ENCODE measurements at places on chromosomes 2 and 18. TPM values are rescaled to one million over a fixed set of nuclear protein-coding genes. Genes with fewer than 3 reads are reported as not detected.

- no peak for DNase-seq
Measured at GRCh38 chr2:158025255-158025996, 76.2 kb upstream of the UPP2 start.

- DNase-seq: no peak
Measured at GRCh38 chr2:86023366-86023712, 82.3 kb downstream of the POLR1A start.

DNA sequence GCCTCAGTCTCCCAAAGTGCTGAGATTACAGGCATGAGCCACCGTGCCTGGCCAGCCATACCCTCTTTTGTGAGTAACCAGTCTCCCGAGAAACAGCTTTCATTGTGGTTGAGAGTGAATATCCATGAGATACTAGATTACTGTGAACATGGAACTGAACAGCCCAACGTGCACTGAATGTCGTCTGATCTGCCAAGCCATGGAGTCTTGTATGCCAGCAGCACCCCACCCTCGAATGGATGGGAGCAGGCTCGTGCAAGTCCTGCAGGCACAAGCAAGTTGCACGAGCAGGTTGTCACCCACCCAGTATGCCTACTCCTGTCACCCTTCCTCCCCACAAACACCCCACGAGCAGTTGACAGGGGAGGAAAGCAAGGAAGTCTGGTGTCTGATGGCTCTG is 36.5 kb upstream of the TFCP2L1 start:
- DNase-seq: no peak

DNA sequence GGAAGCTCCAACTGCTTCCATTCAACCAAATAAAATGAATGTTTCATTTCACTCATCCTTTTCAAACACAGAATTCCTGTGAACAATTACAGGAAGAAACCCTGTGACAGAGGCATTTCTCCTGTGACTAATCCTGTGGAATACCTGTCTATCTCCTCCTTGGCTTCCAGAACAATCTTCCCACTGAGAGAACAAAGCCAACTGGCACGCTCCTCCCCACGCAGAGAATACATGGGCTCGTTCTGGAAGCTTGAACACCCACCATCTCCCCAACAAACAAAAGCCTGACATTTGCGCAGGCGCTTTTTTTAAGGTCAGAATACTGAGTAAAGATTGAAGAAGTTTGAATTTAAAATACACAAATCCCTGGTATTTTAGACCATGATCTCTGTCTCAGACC is 104.7 kb upstream of the SLC66A3 start:
- DNase-seq: no peak

The FBXO41 gene
- total RNA-seq: 3.9 TPM

GRCh38 chr18:26252411-26252810 is 26.2 kb downstream of the TAF4B start:
- DNase-seq: no peak

GRCh38 chr18:70659036-70659925 is 370.4 kb downstream of the SOCS6 start:
- no peak for DNase-seq

The SERPINB13 gene
- total RNA-seq: not detected

DNA sequence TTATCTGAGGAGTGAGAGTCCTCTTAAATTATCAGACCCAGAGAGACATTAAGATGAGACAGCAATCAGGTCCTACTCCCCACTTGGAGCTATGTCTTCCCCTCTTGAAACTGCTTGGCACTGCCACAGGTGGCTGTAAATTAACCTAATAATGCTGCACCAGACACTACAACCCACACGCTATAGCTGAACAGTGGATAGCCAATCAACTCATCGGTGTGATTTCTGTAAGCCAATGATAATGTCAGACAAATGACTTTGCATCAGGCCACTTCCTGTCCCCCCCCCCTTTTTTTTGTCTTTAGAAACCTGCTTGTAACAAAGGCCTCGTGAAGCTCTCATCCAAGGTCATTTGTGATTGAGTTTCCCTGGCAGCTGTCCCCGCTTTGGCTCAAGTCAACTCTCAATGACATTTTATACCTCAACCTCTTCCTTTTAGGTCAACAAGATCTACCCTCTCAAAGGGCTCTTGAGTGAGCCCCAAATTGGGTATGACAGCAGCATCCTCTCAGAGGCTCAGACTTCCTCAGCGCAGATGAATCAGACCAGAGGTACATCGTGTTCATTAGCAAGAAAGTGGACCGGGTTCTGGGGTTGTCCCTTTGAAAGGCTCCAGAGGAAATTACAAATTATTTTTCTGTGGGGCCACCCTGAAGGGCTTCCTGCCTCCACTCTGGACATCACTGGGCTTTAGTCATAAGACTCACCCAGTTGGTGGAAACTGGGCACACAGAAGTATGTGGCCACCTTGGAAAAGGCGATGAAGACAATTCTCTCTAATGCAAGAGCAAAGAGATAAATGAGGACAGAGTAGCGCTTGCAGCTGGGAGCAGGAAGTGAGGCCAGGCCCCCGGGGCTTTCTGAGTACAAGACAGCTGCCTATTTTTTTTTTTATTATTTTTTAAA is 73.6 kb downstream of the COPS8 start:
- no peak for DNase-seq

DNA sequence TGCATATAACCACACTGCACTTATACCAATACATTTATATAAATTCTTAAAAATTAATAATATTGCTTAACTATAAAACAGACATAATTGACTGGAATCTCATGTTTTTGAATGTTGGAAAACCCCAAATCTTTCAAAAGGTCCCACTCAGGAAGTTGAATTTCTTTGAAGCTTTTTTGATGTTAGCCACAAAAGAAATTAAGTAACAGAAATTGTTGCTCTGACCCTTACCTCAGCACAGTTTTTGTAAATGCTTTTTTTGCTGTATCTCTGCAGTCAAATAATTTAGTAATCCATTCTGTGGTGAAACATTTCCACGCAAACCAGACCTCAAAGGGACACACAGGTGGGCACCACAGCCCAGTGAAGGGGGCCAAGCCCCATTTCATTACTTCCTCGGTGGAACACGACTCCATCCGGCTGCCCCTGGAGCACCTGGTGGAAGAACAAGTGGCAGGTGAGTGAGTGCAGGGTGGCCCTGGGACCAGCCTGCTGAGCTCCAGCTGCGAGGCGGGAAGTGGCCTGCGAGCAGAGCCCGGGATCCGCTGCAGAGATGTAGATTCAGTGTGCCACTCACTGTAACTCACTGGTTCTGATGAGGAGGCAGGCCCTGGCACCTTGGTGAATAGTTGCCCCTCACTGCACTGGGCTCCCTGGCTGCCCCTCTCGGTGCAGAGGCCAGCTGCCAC is 8.4 kb downstream of the SCLY start:
- no peak for DNase-seq

GRCh38 chr2:46131-46470 is 204 bp downstream of the FAM110C start:
- DNase-seq: no peak

DNA sequence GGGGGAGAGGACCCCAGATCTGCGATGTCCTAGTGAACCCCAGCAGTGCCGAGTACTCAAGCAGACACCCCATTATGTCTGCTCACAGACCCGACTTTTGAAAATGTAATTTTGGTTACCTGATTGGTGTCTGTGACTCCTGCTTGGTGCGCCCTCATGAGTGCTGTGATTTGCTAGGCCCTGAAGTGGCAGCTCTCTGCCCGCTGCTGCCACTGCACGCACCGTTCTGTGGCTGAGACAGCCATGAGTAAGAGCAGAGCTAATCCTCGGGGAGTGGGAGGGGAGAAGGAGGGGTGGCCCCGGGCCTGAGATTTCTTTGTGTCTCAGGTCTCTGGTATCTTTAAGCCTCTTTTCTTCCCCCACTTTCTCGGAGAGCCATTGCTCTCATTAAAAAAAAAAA is 18.2 kb downstream of the FHOD3 start:
- no peak for DNase-seq
